ENCODE measurements at places on chromosomes 2 and 18.

- no peak for DNase-seq
Measured at GRCh38 chr2:191638079-191638801, 39.7 kb upstream of the NABP1 start.

DNA sequence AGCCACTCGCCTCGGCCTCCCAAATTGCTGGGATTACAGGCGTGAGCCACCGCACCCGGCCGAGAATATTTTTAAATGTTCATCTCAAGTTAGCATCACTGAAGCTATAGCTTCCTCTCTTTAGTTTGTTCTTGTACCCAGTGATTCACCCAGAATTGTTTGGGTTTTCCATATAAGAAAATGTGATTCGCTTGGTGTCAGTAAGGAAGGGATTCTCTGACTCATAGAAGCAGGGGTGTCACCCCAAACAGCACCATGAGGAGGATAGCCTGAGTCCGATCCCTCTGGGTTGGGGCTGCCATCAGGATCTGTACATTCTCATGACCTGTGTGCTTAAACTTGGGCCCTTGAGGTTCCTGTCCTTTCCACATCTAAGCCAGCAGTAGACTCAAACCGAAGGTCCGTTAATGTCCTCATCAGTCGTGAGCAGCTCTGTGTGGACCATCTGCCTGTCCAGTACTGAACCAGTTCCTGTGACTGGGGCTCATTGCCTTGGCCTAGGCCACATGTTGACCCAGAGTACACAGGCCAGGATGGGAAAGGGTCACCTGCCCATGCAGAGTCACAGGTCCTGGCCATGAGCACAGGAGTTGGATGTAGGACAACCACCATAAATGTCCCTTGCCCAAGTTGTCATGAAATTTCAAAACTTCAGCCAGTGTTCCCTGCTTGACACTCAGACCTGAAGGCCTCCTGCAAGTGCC lies 311.9 kb downstream of the GBX2 start:
- no peak for DNase-seq

DNA sequence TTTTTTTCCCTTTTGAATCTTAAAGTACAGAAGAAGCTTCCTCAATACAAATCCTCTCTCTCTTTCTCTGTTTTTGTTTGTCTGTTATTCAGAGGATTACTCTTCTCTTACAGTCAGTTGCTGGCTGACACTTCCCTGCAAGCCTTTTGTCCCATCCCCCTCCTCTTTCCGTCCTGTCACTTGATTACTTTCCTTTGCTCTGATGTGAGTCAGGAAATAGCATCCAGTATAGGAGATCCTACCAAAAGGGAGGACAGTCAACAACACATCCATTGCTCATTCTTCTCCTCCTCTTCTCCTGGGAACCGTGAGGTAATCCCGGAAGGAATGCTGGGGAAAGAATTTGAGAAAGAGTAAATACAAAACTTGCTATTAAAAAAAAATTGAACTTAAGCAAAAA lies 79.3 kb upstream of the SCN7A start:
- no peak for DNase-seq

DNA sequence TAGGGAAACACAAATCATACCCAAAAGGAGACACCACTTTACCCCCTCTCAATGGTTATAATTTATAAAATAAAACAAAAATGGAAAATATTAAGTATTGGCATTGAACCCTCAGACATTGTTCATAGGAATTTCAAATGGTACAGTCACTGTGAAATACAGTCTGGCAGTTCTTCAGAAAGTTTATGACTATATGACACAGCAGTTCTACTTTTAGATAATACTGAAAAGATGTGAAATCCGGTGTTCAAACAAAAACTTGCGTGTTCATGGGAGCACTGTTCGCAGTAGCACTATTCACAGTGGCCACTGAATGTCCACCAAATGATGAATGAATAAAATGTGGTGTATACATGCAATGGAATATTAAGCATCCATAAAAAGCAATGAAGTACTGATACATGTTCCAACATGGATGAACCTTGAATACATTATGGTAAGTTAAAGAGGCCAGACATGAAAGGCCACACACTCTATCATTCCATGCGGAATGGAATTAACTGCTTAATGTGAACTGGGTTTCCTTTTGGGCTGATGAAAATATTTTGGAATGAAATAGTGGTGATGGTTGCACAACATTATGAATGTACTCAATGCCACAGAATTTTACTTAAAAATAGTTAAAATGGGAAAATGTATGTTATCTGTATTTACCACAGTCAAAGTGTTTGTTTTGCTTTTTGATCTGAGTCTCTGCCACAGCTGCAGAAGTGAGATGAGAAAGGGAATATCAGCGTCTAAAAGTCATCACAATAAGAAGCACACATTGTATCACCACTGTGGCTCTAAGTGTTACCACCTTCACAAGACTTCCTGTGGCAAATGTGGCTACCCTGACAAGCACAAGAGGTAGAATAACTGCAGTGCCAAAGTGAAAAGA lies 864.6 kb downstream of the SUCLG1 start:
- no peak for DNase-seq

DNA sequence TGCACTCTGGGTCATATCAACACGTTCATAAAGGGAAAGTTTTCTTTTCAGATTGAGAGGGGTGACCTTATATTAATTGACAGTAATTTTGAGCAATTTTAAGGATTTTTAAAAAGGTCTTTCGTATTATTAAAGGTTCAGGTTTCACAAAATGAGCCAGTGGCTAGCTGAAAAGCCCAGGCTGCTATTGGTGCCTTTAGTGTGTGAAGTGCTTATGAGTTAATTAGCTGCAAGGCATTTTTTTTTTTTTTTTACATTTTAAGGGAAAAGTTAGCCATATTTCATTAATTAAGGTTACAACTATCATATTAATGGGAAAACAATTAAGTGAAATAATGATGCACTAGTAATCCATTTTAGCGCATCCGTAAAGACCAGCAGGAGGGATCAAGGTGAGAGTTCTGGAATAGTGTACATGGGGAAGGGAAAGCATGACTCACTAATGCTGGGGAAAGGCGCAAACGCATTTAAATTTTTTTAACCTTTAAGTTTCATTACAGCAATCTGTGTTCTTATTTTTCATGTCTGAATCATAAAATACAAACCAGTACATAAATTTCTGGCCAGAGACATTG lies 200.0 kb downstream of the ZNF407 start:
- DNase-seq: no peak

DNA sequence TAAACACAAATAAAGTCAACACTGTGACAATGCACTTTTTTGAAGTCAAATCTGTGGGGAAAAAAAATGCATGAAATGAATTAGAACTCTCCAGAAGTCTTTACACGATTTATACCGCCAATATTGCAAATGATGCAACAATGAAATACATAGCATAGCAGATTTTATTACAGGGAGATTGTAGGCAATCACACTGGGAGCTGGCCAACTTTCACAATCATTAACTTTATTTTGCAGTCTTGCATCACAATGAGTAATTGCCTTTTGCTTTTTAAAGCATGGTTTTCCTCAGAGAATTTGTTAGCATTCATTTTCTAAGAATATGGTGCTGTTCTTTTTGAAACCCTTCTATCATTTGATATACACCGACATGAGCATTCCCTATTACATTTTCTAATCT lies 366.4 kb upstream of the FSIP2 start:
- DNase-seq: no peak
